Lower lobe of right lung (tissue), 2 donors: ENCODE measurements at places on chromosomes 16 and 17. TPM values are rescaled to one million over a fixed set of nuclear protein-coding genes. Genes with fewer than 3 reads are reported as not detected.

DNA sequence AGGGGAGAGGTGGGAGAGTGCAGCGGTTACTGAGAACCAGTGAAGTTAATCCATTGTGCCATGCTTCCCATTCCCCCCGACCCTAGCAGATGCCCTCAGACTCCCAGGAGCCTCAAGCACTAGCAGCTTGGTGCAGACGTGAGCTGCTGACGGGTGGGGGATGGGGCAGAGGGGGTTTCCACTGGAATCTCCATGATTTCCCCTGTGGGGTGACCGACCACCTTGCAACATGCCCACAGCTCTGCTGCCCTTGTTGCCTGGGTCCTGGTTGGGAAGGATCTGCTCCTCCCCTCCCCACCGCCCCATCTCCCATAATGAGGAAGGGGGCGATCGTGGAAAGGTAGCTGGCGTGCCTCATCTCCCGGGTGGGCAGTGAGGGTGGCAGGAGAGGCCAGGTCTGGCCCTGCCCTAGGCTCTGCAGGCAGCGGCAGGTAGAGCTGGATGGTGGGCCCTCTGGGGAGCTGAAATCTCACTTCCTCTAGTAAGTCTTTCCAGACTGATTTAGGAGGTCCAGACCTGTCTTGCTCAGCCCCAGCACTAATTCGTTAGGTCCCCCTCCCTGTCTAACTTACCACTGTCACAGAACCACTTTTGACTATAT, 9.6 kb downstream of the FLOT2 start:
- H3K27me3 ChIP-seq = no peaks in the 10 kb centered on the region
- H3K27ac ChIP-seq = no peak overlapping the region
- H3K4me3 ChIP-seq = no peak overlapping the region
- peak; percentile 4 for DNase-seq
- peaks cover 69% of the 10 kb centered on the region for H3K36me3 ChIP-seq
- peaks cover 30% of the 10 kb centered on the region for H3K4me1 ChIP-seq

DNA sequence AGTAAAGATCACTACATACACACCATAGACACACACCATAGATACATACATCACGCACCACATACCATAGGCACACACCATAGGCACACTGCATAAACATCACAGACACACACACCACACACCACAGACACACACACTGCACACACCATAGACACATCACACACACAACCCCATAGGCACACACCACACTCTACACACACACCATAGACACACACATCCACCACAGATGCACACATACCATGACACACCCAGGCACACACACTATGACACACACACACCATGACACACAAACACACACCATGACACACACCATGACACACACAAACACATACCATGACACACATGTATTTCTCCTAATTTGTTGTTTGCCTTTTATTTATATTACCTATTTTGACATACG, 14.1 kb downstream of the TBC1D16 start:
- H3K4me3 ChIP-seq = no peak overlapping the region
- peaks cover 8% of the 10 kb centered on the region for H3K4me1 ChIP-seq
- no peaks in the 10 kb centered on the region for H3K36me3 ChIP-seq
- no peaks in the 10 kb centered on the region for H3K27me3 ChIP-seq
- no peak for DNase-seq

- no peak for DNase-seq
- no peaks in the 10 kb centered on the region for H3K4me1 ChIP-seq
- H3K4me3 ChIP-seq = no peak overlapping the region
- no peaks in the 10 kb centered on the region for H3K27me3 ChIP-seq
- no peak overlapping the region for H3K27ac ChIP-seq
- no peaks in the 10 kb centered on the region for H3K36me3 ChIP-seq
Observed at GRCh38 chr17:12813664-12814063, 24.4 kb downstream of the ARHGAP44 start.

GRCh38 chr16:10988164-10988803, 43.9 kb downstream of the CLEC16A start:
- H3K27ac ChIP-seq = no peak overlapping the region
- peaks cover 44% of the 10 kb centered on the region for H3K36me3 ChIP-seq
- no peak overlapping the region for H3K4me3 ChIP-seq
- no peaks in the 10 kb centered on the region for H3K27me3 ChIP-seq

DNA sequence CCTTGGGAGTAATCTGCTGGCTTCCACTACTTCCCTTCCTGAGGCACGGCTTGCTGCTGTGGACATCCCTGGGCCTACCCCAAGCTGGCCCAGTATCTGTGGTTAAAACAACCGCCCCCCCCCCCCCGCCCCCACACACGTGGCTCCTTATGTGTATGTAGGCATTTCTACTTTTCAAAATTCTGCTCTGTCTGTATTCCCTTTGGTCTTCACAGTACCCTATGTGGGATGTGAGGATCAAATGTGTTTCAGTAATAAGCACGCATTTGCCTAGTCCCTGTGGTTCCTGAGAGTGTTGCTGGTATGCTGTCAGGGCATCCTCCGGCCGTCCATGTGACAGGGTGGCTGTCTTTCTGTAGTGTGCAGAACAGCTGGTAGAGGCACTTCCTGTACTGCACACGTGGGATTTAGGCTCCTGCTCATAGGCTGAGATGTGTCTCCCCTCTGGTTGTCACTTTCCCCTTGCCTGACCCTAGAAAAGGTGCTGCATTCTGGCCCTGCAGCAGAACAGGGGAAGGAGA, 2.2 kb downstream of the NT5M start:
- no peaks in the 10 kb centered on the region for H3K36me3 ChIP-seq
- H3K4me3 ChIP-seq = no peak overlapping the region
- DNase-seq = no peak
- no peak overlapping the region for H3K27ac ChIP-seq

DNA sequence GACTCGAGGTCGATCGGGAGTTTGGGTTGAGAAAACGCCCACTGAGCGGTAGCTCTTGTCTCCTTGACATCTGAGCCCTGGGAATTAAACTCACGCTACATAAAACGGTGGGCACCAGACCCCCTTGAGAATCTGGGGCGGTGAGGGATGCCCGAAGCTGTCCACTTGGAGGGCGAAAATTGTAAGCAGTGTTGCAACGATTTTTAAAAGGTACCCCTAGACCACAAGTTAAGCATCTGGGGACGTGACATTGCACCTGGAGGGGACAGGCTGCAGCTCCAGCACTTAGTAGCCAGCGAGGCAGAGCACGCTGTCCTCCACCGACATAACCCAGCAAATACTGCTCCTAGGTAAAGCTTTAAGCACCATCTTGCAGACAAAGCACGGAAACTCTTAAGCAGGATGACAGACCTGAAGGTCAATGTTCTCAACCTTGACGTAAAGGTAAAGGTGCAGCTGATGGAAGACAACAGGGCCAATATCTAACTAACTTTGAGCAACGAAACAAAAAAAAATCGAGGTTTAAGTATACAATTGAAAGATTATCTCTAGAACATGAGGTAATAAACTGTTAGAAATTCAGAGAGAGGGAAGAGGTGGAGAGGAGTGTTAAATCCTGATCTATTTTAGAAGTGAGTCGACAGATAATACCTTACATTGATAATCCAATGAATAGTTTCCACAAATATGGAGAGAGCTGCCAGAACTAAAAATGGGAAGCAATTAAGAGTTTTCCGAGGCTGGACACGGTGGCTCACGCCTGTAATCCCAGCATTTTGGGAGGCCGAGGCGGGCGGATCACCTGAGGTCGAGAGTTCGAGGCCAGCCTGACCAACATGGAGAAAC, 921 bp upstream of the CDR2 start:
- no peaks in the 10 kb centered on the region for H3K27me3 ChIP-seq
- H3K27ac ChIP-seq = peak overlapping the region; percentile 85
- no peak for DNase-seq
- peaks cover 38% of the 10 kb centered on the region for H3K4me1 ChIP-seq

Gene SERPINF2
- total RNA-seq = 24.1 TPM

Gene JMJD8
- total RNA-seq = 43.2 TPM
